ENCODE measurements at places on chromosomes 11 and 22.

DNA sequence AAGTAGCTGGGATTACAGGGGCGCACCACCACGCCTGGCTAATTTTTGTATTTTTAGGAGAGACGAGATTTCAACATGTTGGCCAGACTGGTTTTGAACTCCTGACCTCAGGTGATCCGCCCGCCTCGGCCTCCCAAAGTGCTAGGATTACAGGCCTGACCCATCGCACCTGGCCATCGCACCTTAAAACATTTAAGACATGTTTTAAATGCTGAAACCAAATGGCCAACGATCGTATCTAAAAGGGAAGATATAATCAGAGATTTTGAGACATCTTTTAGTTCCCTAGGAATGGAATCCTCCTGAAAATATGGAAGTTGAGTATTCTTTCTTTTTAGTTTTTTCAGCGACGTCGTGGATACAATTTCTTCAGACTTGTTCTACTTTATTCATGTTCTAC is 21.8 kb upstream of the APOBEC3A start:
- no peak for DNase-seq

DNA sequence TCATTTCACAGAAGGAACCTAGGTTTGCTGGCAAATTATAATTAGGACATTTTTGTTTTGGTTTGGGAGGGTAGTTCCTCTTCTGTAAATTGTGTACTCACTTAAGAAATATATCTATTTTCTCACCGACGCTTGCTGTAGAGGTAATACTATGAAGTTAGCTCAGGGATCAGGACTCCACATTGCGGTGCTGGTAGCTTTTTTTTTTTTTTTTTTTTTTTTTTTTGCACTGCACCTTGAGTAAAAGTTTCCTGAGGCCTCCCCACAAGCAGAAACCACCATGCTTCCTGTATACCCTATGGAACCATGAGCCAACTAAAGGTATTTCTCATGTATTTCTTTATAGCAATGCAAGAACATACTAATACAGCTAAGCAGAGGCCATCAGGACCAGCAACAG is 14.7 kb downstream of the UBTFL1 start:
- no peak for DNase-seq

- DNase-seq: no peak
Measured at GRCh38 chr11:92803391-92803790, 166.1 kb upstream of the MTNR1B start.

DNA sequence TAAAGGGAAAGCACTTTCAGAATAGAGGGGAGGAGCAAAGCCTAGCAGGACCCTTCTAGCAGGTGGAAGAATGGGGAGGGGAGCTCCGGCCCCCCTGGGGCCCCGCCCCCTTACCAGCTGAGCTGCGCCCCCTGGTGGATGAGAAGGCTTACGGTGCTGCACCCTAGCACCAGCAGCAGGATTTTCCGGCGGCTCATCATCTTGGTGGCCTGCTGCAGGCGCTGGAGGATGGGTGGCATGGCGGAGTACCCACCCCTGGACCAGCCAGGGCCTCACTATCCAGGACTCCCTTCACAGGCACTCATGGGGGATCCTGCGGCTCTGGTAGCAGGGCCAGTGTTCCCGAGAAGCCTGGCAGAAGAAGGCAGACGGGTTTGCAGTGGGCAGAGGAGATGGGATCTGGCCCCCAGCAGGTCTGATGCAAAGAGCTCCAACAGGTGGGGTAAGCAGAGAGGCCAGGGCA is 3.8 kb downstream of the GAL3ST3 start:
- peak; percentile 85 for DNase-seq

DNA sequence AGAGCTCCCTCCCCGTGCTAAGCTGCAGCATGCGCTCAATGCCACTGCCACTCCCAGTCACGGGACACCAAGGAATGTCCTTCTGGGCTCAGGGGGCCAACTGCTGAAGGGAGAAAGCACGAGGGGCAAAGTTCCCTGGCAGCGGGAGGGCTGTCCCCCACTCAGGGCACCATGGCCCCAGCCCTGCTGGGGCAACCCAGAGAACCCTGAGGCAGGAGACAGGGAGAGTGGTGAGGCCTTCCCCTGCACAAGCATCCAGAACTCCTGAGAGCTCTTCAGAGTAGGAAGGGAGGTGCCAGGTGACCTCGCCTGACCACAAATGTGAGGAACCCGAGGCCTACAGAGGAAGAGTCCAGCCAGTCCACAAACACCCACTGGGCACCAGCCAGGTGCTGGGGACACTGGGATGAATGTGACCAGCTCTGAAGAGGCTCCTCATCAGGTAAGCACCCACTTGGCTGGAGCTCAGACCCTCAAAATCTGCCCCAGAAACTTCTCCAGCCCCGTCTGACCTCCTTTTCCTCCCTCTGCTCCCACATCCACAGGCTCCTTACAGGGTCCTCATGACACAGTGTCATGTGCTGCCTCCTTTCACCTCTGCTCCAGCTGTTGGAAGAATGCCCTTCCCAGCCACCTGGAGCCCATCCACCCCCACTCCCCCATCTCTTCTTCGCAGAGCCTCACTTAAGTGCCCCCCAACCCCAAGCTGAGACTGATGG is 15.6 kb downstream of the GDPD5 start:
- DNase-seq: no peak

DNA sequence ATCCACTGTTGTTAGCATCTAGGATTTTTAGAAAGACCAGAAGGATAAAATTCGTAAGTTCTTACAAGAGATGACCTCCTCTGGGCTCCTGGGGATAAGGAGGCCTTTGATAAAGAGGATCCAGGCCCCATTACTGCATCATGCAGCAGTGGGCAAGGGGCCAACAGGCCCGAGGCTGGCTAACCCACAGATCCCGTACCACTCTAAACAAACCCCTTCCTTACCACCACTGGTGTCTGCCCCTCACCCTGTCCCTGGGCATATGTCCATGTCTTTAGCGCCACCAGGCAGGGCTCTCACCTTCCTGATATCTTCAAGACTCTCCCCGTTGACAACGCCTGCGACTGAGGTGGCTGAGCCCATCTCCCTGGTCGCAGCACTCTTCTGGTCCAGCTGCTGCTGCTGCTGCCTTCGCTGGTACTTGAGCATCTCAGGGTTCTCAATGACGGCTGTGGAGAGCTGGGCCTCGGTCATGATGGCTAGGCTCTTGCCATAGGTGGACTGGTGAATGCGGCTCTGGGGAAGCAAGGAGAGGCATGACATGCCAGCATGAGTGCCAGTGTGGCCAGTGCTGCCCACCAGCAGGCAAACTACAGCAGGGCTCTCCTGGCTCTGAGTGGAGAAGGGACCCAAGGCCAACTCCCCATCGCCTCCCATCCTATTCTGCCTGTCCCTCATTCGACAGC is 46.2 kb downstream of the HIRA start:
- no peak for DNase-seq
